ENCODE measurements at places on chromosomes 4 and X.

DNA sequence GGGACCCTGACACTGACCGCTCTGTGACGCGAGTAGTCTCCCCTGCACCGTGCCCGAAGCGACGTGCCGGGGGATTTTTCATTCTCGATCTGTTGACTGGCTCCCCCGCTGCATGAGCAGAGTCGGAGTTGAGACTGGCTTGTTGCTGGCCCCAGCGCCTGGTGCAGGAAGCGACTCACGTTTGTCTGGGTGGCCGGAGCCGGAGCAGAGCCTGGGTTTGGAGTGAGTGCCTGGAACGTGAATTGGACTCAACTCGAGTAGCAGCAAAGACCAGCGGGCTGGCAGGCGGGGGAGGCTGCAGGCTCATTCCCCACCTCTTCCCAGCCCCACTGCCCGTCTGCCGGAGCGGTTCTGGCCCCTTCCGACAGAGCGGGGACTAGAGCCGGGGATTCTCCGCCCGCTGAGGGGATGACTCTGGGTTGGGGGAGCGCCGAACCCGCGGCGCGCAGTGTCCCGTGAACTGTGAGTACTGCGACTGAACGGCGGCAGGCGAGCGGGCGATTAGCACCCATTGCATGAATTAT lies 554 bp downstream of the PCDH7 start:
- no peak for DNase-seq

DNA sequence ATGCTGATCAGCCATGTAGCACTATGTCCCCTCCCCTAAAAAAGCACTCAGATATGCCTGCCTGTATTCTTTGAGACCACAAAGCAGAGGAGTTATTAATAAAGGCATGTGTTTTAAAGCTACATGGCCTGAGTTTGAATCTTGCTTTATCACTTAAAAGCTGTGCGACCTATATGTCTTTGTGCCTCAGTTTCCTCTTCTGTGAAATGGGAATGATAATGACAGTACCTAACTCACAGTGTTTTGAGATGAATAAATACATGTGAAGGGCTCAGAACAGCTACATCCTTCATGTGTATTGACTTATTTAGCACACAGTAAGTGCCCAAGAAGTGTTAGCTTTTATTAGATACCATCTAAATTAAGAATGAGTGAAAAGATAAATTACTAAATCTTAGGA lies 180.0 kb downstream of the WDFY3 start:
- no peak for DNase-seq

DNA sequence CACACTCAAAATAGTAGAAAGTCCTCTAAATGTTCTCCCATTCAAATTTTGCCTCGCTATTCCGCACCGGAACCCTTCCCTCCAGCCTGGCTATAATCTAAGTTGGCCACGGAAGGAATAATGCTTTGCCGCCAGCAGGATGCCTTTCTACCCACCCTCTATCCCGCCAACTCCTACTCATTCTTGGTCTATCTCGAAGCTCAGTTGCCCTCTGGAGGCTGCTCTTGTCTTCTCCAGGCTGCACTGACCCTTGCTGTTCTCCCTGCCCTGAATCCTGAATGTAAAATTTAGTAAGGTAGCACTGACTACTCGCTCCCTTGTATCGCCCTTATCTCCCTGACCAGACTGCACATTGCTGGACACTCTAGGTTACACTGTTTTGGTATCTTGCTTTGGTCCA lies 212.4 kb downstream of the MGST2 start:
- no peak for DNase-seq

DNA sequence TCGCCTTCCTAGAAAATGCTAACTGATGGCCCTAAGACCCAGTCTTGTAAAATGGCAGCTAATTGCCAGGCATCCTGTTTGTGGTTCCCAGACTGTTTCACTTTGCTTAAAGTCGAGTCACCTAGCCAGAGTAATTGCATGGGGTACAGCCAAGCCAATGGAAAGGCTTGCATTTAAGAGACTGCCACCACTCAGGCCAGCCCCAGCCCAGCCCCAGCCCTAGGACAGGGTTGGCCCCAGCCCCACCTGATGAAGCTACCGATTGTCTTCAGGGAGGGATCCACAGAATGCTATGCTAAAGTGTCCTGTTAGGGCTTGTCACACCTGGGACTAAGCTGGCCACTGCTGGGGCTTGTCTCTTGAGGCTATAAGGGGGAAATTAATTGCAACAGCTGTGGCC lies 194.6 kb upstream of the KLF3 start:
- no peak for DNase-seq

GRCh38 chr4:3374011-3374645 lies 67.6 kb upstream of the HGFAC start:
- no peak for DNase-seq

GRCh38 chr4:121650741-121651140 lies 46.0 kb downstream of the ANXA5 start:
- no peak for DNase-seq

DNA sequence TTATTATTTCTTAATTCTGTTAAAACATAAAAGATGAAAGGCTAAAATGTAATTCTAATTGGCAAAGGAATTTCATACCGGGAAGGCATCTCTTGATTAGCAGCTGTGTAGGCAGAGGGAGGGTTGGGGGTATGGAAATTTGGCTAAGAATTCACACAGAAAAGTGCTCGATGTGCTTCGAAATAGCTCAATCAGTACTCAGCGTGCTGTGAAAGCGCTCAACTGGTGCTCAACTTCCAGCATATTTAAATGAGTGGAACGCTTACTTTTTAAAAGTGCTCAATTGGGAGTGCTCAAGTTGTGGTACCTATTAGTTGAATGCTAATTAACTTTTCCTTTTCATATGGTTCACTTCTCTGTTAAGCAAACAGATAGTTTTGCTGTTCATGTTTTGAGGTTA lies 695.9 kb upstream of the ATOH1 start:
- DNase-seq, result no peak

GRCh38 chrX:46208225-46208854 lies 336.9 kb downstream of the ZNF674 start:
- no peak for DNase-seq

- DNase-seq, result no peak
Observed at GRCh38 chr4:119493419-119493818, 135.2 kb downstream of the PDE5A start.

- DNase-seq, result peak; percentile 55
Observed at GRCh38 chr4:16231570-16232245, 5.4 kb upstream of the TAPT1 start.

GRCh38 chr4:6714954-6715353 lies 1.0 kb upstream of the BLOC1S4 start:
- peak; percentile 43 for DNase-seq

DNA sequence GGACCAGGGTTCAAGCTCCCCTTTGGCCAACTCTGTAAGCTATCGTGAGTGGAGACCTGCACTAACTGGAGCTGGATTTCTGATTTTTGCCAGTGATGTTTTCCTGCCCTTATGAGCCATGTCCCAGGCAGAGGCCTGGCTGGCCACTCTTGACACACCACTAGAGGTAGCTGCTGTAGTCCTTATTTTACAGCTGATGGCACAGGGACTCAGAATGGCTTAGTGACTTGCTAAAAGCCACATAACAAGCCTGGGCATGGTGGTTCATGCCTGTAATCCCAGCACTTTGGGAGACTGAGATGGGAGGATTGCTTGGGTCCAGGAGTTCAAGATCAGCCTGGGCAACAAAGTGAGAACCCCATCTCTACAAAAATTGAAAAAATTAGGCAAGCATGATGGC lies 33.4 kb downstream of the CYTL1 start:
- no peak for DNase-seq

- no peak for DNase-seq
Observed at GRCh38 chr4:107994894-107995293, 5.2 kb downstream of the HADH start.

DNA sequence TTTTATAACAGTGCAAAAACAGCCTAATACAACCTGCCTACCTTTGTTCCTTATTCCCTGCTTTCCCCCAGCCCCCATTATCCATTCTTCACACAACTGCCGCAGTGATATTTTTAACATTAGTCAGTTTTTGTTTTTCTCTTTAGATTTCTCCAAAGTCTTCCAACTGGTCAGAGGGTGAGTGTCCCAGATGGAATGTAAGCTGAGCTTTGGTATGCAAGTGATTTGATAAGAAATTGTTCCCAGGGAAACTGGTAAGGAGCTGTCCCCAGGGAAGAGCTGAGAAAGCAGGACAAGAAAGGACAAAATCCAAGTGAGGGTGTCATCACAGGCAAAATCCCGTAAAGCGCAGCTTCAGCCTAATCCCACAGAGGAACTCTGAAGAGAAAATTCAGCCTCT lies 475.5 kb upstream of the ADGRL3 start:
- DNase-seq, result no peak

DNA sequence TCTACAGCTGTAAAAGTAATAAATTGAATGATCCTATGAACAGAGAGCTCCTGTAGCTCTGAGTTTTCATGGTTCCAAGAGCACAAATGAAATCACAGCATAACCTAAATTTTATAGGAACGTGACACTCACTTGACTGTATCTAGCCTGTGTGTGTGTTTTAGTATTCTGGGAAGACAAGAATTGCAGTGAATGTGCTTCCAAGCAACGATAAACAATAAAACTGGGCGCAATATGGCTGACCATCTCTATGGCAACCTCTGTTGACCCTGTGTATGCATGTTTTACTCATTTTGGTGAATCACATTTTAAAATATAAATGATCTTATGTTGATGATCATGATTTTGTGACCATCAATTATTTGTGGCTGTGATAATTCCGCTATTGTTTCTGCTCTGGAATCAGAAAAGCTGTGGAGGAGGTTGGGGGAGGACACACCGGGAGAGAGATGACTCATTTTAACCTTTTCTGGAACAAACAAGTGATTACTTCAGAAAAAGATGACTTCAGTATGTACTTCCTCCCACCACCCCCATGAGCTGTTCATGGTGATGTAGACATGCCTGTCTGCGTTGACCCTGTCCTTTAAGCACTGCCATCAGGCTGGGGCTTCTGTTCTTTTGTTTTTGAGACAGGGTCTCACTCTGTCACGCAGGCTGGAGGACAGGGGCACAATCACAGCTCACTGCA lies 31.8 kb downstream of the USP11 start:
- DNase-seq, result peak; percentile 66

DNA sequence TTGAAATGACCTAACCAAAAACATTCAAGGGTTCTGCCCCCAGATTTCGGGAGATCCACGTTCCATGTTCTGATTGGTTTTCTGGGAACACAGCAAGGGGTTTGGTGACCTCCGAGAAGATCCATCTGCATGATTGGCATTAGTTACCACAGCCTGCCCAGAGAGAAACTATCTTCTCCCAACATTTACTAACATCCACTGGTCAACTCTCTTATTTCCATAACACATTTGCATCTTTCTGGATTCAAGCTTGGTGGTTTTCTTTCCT lies 15.6 kb downstream of the SHOX start:
- DNase-seq, result no peak

DNA sequence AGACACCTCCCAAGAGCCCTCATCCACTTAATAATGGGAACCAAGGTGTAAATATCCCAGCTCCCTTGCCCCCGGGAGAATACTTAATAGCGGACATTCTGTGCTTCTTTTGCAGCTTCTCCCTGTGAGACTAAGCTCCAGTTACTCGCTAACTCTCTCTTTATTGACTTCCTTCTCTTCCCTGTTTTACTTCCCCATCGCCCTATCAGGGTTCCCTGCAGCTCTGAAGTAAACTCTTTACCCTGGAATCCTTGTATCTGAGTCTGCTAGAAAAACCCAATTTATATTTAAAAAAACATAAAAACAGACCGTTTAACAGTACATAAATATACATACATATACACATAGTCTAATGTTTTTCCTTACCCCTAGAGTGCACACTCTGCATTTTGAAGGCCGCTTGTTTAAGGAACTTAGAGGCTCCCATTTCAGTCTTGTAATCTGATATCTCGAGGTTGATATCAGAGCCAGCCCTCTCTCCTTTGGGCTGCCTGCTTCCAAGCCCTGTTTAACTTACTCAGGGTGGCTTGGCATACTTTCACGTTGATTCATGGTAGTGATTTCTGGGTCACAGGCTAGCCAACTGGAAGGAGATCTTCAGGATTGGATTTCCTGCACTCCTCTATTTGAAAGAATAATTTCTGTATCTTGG lies 177.4 kb upstream of the SCML1 start:
- no peak for DNase-seq

DNA sequence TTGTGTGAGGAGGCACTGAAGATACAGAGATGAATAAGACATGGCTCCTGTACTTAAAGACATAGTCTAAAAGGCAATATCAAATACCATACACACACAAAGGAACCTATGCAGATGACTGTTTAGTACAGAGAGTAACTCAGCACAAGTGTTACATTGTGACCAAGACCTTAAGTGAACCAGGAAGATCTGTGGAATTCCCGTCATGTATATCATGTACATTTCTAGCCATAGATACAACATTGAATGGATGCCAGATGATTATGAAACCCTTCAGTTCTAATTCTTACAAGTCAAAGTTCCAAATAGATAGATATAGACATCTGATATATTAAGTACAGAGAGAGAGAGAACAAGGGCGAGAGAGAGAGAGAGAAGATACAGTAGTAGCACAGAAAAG lies 73.2 kb downstream of the PAK3 start:
- no peak for DNase-seq

DNA sequence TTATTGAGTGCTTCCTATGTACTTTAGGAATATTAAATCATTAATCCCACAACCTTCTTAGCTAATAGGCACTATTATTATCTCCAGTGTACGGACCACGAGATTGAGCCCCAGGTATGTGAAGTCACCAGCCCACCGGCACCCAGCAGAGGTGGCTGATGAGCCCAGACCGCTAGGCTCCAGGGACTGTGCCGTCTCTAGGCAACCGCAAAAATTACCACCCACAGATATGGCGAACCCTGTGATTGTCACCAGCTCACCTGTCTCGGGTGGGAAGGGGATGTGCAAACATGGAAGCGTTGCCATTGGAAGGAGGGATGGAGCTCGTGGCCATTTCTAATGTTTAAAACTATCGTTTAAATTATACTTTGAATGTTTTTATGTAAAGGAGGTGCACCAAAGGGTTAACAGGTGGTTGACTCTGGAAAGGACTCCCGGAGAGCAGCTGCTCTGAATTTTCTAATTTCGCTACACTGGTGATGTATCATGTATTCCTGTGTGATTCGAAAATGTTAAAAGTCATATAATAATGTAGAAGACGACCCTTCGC lies 21.0 kb upstream of the JAKMIP1 start:
- no peak for DNase-seq

GRCh38 chr4:72016011-72016410 lies 15.8 kb upstream of the NPFFR2 start:
- no peak for DNase-seq

GRCh38 chr4:15244354-15244753 lies 183.5 kb upstream of the C1QTNF7 start:
- no peak for DNase-seq

DNA sequence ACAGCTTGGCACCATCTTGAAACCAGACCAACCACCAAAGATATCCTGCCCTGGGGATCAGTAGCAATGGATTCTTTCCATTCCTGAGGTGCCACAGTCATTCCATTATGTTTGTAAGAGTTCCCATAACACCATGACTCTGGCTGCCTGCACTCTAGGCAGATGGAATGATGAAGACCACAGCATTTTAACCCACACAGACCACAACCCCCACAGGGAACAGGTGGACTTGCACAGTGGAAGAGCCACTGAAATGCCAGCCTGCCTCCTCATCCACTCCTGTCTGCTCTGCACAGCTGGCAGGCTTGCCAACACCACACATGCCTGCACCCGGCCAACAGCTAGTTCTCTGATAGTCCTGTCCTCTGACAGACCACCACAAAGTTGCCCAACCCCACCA lies 2362.2 kb upstream of the AGA start:
- DNase-seq, result no peak

- DNase-seq, result no peak
Observed at GRCh38 chr4:183755596-183755995, 96.5 kb downstream of the TRAPPC11 start.

All from suppressor macrophage treated with lipopolysaccharide for 1 hour (primary cell).